ENCODE measurements at places on chromosomes 13 and 19. TPM values are rescaled to one million over a fixed set of nuclear protein-coding genes. Genes with fewer than 3 reads are reported as not detected.

GRIK5 gene
- total RNA-seq = not detected

PALM3 gene
- total RNA-seq = not detected

DNA sequence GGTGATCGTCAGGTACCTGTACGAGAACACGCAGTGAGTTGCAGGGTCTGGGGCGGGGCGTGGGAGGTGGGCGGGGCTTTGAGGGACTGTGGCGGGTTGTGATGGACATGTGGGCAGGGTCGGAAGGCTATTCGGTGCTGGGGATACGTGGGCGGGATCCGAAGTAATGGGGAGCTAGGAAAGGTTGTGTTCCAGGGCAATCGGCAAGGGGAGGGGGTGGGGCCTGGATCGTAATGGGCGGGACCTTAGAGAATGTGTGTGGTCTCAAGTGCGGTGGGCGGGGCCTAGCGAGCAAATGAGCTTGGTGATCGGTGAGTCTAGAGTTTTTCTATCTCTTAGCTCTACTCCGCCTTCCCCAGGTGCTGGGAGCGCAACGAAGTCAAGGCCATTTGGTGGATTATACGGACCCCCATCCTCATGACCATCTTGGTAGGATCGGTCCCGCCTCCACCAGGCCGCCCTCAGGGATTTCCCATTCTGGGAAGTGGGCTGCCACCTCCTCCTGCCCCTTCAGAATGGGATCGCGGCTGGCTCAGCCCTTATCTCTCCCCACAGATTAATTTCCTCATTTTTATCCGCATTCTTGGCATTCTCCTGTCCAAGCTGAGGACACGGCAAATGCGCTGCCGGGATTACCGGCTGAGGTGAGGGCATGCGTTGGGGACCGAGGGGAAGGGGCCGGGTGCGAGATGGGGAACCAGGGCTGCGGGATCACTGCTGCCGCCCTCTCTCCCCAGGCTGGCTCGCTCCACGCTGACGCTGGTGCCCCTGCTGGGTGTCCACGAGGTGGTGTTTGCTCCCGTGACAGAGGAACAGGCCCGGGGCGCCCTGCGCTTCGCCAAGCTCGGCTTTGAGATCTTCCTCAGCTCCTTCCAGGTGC, 9.6 kb downstream of the GIPR start:
- peak; percentile 21 for DNase-seq

DNA sequence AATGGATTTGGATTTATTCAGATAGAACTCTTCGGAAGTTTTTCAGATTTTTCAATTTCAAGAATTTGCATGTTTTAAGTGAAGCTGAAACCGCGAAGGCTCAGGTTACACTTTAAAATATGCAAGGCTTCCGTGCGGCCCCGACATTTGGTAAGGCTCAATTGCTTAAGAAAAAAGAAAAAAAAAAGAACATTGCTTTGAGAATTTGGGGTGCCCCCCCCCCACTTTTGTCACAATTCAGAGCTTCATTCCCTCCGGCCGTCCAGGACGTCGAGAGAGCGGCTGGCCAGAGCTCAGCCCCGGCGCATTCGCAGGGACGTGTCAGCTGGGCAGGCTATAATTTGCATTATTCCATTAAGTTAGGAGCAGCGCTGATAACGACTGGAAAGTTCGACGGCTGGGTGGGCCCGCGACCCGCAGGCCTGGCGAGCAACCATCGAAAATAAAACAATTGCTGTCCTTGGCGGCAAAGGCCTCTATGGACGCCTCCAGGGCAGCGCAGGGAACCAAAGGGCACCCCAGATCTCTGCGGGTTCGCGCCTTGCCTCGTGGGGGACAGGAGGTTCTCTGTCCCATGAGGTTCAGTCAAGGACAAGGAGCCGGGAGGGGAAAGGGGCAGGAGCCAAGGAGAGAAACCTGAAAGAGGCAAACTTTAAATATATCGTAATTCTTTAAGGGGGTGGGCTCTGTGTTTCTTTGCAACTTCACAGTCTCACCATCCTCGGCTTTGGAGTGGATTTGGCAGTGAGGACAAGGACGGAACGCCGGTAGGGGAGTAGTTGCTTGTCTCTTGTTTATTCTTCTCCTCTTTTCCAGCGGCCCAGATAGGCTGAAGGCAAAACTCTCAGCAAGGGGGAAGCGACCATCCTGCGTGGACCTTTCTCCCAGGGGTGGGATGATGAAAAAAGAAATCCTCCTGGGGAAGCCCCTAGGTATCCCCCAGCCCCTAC, 7.0 kb downstream of the SOX21 start:
- no peak for DNase-seq

GRCh38 chr19:4851551-4852290, 15.7 kb downstream of the PLIN3 start:
- no peak for DNase-seq

Data from NCI-H460 (cell line).